ENCODE measurements at places on chromosomes 7 and 10.

- no peak for DNase-seq
Measured at GRCh38 chr10:77077316-77077945, 560.2 kb downstream of the KCNMA1 start.

DNA sequence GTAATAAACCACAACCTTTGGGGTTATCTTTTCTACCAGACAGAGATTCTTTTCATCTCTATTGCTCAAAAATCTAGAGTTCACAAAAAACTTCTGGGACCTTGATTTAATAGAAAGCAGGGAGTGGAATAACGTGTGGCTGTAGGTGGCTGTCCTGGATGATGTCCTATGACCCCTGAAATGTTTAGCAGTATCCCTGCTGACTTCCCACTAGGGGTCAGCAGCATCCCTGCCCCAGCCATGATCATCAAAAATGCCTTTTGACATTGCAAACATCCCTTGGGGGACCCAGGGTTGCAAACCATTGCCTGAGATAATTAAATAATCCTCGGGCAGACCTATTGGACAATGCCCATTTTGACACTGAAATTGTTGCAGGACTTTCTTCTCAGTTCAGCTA is 177.1 kb downstream of the USP6NL start:
- DNase-seq: no peak

DNA sequence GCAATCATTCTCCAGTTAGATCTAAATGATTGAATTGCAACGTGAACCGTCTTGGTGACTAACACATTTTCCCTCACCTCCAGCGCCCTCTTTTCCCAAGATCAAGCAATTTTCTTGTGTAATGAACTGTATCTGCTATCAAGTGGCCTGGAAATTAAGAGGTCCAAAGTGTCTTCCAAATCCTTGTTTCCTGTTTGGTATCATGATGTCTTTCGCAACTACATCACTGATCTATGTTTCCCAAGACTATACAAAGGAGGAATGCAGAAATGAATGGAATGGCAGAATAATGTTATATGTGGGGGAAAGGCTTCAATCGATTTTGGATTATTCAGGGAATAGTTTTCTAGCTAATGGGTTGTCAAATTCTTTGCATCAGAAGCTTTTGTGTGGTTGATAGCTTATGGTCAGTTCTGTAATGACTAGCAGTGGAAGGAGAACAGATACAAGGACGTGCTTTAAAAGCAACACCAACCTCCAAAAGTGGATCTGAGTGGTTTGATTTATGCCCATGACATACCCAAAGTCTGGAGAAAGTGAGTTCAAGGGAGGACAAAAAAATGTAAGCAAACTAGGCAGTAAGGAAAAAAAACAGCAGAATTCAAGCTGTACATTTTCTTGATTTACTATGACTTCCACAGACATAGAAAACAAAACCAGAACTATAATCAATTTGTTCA is 14.6 kb upstream of the ZEB1 start:
- DNase-seq: no peak

DNA sequence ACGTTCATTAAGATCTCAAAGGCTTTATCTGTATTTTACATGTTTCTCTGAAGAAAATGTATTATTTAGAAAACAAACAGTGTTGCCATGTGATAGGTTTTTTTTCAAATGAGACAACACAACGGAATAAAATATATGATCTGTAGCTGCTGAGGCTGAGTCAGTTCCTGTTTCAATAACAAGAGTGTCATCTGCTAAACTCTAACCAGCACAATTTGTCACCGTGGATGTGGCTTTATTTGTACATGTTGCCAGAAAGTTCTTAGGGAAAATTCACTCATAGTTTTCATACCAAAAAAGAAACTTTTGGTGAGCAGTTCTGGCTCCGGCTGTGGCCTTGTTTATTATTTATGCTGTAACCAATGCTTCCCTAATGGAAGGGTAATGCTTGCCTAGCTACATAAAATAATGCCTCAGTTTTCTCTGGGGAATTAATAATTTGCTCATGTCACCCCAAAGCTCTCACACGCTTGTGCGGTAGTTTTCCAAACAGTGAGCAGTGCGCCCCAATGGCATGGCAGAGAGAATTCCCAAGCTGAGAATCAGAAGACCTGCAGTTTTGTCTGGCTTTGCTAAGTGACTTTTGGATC is 20.3 kb upstream of the KLF6 start:
- no peak for DNase-seq

DNA sequence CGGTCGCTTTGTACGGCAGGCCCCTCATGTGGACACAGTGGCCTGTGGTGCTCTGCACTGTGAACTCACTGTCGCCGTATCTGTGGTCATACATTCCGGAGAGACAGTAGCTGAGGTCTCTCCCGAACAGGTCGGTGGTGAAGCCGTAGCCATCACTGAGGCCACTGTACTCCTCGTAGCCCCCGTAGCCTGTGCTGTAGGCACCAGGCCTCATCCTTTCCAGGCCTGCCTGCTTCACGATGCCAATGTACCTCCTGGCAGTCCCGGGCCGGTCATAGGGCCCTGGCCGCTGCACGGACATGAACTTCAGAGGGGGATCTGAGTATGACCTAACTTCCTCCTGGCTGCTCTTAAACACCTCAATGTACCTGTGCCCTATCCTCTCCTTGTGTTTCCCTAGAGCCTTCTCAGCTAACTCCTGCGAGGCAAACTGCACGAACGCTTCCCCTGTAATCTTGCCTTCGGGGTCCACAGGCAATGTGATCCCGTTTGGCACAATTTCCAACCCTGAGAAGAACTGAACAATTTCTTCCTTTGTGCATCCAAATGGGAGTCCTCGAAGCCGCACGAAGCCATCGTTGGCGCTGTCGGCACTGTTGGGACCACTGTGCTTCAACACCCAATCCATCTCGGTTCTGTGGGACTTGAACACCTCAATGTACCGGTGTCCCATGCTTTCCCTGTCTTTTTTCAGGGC is 15.7 kb downstream of the FXYD4 start:
- DNase-seq: no peak

- no peak for DNase-seq
Measured at GRCh38 chr10:68647672-68648341, 73.2 kb upstream of the CCAR1 start.

DNA sequence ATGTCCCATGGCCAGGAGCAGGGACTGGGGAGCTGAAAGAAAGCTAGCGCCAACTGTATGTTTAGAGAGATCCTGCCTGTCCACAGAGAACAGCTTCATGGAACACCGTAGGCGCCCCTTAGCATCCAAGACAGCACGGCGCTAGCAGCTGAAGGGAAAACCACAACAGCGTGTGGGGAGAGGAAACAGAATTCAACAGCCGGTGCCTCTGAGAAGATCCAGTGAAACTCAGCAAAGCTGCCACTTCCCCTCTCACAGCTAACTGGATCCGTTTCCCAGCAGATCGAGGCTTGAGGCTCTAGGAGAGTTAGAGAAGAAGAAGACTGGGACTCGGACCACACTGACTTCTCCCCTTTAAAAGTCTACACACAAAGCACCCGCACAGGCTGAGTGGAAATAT is 145.0 kb downstream of the MAD1L1 start:
- no peak for DNase-seq

DNA sequence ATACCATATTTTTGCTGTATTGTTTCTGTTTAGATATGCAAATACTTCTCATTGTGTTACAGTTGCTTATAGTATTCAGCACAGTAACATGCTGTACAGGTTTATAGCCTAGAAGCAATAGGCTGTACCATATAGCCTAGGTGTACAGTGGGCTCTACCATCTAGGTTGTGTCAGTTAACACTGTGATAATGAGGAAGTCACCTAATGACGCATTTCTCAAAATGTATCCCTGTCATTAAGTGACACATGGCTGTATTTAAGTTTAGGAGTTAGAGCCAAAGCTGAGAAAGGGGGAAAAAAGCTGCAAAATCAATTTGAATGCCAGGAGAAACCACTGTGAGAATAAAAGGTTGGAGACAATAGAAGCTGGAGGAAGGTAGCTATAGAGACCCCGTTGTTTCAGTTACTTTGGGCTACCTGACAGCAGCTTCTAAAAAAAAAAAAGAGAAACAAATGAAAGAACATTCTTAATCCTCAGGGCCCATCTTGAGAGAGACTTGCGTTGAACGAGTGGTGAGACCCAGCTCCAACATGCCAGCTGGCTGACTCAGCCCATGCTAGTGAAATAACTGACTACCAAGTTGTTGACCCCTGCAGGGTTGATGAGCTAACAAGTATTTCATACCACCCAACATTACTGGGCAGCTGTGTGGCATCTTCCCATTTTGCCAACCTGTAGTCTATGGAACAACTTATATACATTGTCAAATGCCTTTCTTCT is 8.7 kb downstream of the STARD3NL start:
- DNase-seq: no peak

DNA sequence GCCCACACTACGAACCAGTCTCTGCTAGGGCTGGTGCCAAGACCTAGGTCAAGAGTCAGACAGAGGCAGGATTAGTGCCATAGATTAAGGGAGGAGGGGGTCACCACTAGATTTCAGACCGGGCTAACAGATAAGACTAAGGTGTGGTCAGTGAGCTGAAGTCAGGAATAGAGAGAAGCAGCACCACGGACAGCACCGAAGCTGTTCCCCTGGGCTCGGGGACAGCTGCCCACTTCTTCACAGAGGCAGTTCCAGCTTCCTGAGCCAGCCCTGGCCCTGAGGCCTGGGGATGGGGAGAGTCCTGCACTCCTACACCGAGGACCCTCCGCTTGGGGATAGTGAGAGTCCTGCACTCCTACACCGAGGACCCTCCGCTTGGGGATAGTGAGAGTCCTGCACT is 11.2 kb upstream of the JAKMIP3 start:
- no peak for DNase-seq

GRCh38 chr10:125343118-125343925 is 183.0 kb upstream of the CTBP2 start:
- DNase-seq: no peak

GRCh38 chr10:109987452-109988211 is 20.2 kb upstream of the ADD3 start:
- DNase-seq: no peak

DNA sequence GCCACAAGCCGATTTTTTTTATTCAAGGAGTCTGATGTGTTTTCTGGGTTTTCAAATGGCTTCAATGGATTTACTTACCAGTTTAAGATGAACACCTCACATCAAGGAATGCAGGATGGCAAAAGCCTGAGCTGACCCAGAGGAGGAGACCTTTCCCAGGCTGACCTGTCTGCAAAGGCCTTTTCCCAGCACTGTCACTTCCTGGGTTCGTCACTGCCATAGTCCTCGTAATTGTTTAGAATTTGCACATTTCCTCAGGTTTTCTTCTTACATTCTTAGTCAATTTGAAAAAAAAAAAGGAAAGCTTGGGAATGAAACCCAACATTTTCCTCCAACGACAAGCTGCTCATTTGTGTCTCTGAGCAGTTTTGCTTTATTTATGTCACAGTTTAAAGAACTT is 42.0 kb downstream of the PTER start:
- no peak for DNase-seq

DNA sequence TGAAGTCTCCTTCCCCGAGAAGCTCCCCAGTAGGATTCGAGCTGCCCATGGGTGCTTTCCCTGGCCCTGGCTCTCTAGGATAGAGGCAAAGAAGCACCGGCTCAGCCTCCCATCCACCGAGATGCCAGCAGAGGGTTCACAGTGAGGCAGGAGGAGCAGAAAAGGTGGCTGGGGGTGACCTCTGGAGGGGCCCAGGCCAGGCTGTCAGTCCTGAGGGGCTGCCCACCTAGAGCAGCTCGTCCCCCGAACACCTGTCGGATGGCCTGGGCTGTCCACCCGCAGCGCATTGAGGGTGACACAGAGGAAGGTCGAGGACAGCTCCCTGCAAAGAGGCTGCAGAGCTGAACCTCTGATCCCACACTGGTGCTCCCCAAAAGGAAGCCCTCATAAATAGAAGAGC is 167.2 kb upstream of the PPP2R2D start:
- no peak for DNase-seq

DNA sequence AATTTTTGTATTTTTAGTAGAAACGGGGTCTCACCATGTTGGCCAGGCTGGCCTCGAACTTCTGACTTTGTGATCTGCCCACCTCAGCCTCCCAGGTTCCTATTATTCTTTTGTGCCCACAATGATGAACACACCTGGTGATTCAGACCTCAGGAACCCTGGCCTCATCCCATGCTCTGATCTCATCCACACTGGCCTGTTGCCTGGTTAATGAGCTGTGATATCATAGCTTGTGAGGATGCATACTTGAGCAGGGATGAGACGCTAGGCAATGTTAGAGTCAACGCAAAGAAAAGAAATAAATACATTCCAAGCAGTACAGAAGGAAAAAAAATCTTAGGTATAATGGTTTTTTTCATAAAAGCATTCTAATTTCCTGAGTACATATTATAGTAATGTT is 82.4 kb upstream of the RNF32 start:
- DNase-seq: no peak

GRCh38 chr7:150357771-150358427 is 10.7 kb upstream of the REPIN1 start:
- no peak for DNase-seq

DNA sequence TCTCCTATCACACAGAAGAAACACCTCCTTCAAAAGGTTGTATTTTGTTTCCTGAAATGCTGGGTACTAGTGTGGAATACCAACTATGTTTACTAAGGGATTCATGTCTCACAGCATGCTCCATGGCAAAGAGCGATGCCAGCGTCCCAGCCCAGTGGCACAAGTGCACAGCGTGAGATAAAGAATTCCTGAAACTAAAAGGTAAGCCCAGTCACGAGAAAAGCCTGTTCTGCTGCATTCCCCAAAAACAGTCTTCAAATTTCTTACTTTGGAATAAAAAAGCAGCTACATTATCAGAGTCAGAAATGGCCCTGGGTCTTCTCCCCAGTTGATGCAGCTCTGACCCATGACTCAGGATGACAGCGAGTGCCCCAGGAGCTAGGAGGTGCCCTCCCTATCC is 53.1 kb upstream of the DDC start:
- DNase-seq: no peak

GRCh38 chr7:43640679-43641078 is 57.8 kb downstream of the STK17A start:
- DNase-seq: no peak

DNA sequence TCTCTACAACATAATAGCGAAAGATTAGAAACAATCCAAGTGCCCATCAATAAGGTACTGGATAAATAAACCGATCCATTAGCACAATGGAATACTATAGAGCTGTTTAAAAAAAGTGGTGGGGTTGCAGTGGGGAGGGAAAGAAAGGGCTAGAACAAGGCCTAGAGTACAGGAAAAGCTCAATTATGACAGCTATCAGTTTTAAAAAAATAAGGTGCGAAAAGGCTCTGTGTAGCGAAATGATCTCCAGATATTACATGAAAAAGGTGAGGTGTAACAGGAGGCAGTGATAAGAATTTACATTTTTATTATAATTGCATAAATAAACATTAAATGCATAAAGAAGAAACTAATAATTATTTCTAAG is 30.8 kb downstream of the CYTH3 start:
- no peak for DNase-seq

GRCh38 chr7:34928052-34928451 is 109.2 kb downstream of the DPY19L1 start:
- DNase-seq: no peak
